ENCODE measurements at places on chromosomes 4 and X. TPM values are rescaled to one million over a fixed set of nuclear protein-coding genes. Genes with fewer than 3 reads are reported as not detected.

The CLCN3 gene
- total RNA-seq = 22.8 TPM

The P2RY10 gene
- total RNA-seq = 105 TPM

The CCDC110 gene
- not detected for total RNA-seq

The ZCCHC18 gene
- 3.9 TPM for total RNA-seq

The PWWP3B gene
- total RNA-seq = not detected

The HNRNPDL gene
- total RNA-seq = 343 TPM

The FAM184B gene
- total RNA-seq = not detected

The ATP1B4 gene
- not detected for total RNA-seq

The GAGE12F gene
- not detected for total RNA-seq

The TENM3 gene
- total RNA-seq = not detected

The SHROOM2 gene
- total RNA-seq = not detected

The SPON2 gene
- 28.0 TPM for total RNA-seq

The PPEF1 gene
- not detected for total RNA-seq

The LRRC66 gene
- 0.21 TPM for total RNA-seq

The HMGB3 gene
- 32.3 TPM for total RNA-seq

The BEX5 gene
- total RNA-seq = 2.4 TPM

The GABRQ gene
- not detected for total RNA-seq

The RAB33A gene
- total RNA-seq = 38.8 TPM

The ZAR1 gene
- total RNA-seq = not detected

The SATL1 gene
- total RNA-seq = 0.09 TPM

The COX7B gene
- 256 TPM for total RNA-seq

The SLC49A3 gene
- total RNA-seq = 1.1 TPM

The LGI2 gene
- not detected for total RNA-seq

The C4orf51 gene
- not detected for total RNA-seq

The NHSL2 gene
- total RNA-seq = 2.2 TPM

The EXOC1L gene
- total RNA-seq = not detected

The SPINK2 gene
- total RNA-seq = 1.5 TPM

The ARHGAP36 gene
- not detected for total RNA-seq

The H2BW2 gene
- total RNA-seq = not detected

The LPAR4 gene
- not detected for total RNA-seq

The CSAG1 gene
- total RNA-seq = not detected

The PLAC8 gene
- total RNA-seq = 23.3 TPM

The USP17L17 gene
- total RNA-seq = not detected

The HSFX1 gene
- 0.80 TPM for total RNA-seq

The DNASE1L1 gene
- total RNA-seq = 19.6 TPM

The RS1 gene
- total RNA-seq = not detected

The H2AZ1 gene
- 607 TPM for total RNA-seq

The LRP2BP gene
- total RNA-seq = 1.3 TPM

All from activated CD8-positive, alpha-beta memory T cell treated with anti-CD3 and anti-CD28 coated beads, Interleukin-2, amount 10 ng/mL, durations not matched to agents 7 days and 5 days (primary cell).